ENCODE measurements at places on chromosomes 7 and 10. TPM values are rescaled to one million over a fixed set of nuclear protein-coding genes. Genes with fewer than 3 reads are reported as not detected.
A peak's percentile ranks its signal among the peaks of the same experiment; 100 is the strongest.

GRCh38 chr7:32293833-32294232, 196.3 kb downstream of the LSM5 start:
- peaks cover 29% of the 10 kb centered on the region for H3K27me3 ChIP-seq
- peaks cover 31% of the 10 kb centered on the region for H3K4me1 ChIP-seq
- no peaks in the 10 kb centered on the region for H3K36me3 ChIP-seq

The RNF133 gene
- total RNA-seq: 0.41 TPM

GRCh38 chr10:69496352-69497230, 45.3 kb downstream of the TSPAN15 start:
- H3K27ac ChIP-seq: no peak overlapping the region
- no peaks in the 10 kb centered on the region for H3K27me3 ChIP-seq
- peaks cover 15% of the 10 kb centered on the region for H3K4me1 ChIP-seq
- DNase-seq: no peak
- H3K36me3 ChIP-seq: no peaks in the 10 kb centered on the region

GRCh38 chr7:140992422-140992821, 22.3 kb downstream of the MRPS33 start:
- DNase-seq: no peak
- no peaks in the 10 kb centered on the region for H3K36me3 ChIP-seq
- H3K27ac ChIP-seq: no peak overlapping the region
- no peaks in the 10 kb centered on the region for H3K4me1 ChIP-seq
- H3K4me3 ChIP-seq: no peak overlapping the region

The CTNNA3 gene
- total RNA-seq: 159 TPM

GRCh38 chr10:115022733-115023132, 70.4 kb upstream of the ATRNL1 start:
- no peaks in the 10 kb centered on the region for H3K36me3 ChIP-seq
- no peaks in the 10 kb centered on the region for H3K4me1 ChIP-seq
- DNase-seq: no peak
- H3K4me3 ChIP-seq: no peak overlapping the region
- no peaks in the 10 kb centered on the region for H3K27me3 ChIP-seq
- no peak overlapping the region for H3K27ac ChIP-seq

DNA sequence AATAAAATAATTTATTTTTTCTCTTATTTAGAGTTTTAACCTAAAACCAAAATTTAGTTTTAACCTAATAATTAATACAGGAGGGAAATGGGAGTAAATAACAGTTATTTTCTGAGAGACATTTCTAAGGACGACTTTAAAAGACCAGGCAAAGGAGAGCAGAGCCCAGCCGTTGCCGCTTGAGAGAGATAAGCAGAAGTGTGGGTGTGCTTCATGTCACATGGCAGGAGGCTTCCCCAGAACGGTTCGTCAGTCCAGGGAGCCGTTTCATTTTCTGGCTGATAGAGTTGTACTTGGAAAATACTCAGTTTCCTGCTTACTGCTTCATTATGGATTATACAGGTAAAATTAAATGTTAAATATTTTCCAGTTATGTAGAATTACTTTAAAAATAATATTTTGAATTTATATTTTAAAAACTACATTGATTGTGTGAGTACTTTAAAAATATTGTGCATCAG, 61.4 kb downstream of the ST7 start:
- peak overlapping the region; percentile 46 for H3K4me3 ChIP-seq
- peak; percentile 56 for DNase-seq
- H3K36me3 ChIP-seq: no peaks in the 10 kb centered on the region
- H3K4me1 ChIP-seq: peaks cover 75% of the 10 kb centered on the region
- H3K27ac ChIP-seq: peak overlapping the region; percentile 62

GRCh38 chr7:23397241-23397640, 73.0 kb downstream of the IGF2BP3 start:
- H3K4me1 ChIP-seq: no peaks in the 10 kb centered on the region
- H3K4me3 ChIP-seq: no peak overlapping the region
- H3K36me3 ChIP-seq: no peaks in the 10 kb centered on the region
- no peak overlapping the region for H3K27ac ChIP-seq

The ITPRID1 gene
- total RNA-seq: not detected

The LRRD1 gene
- not detected for total RNA-seq

DNA sequence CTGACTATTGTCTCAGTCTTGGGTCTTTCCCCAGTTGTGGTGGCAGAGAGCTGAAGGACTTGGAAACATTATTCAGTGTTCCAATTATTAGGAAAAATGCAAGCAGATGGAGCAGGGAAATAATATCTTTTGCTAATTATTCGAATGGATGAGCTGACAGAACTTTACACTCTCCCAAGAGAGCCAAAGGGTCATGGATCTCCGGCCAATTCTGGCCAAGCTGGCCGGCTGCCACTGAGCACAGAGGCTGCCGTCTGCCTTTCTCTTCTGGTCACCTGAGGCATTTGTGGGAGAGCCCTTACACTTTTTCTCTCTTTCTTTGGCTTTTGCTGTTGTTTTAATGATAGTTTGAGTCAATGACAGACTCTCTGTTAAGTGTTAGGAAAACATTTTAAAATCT, 22.2 kb upstream of the CNTNAP2 start:
- no peak overlapping the region for H3K27ac ChIP-seq
- no peak overlapping the region for H3K4me3 ChIP-seq
- no peaks in the 10 kb centered on the region for H3K36me3 ChIP-seq

DNA sequence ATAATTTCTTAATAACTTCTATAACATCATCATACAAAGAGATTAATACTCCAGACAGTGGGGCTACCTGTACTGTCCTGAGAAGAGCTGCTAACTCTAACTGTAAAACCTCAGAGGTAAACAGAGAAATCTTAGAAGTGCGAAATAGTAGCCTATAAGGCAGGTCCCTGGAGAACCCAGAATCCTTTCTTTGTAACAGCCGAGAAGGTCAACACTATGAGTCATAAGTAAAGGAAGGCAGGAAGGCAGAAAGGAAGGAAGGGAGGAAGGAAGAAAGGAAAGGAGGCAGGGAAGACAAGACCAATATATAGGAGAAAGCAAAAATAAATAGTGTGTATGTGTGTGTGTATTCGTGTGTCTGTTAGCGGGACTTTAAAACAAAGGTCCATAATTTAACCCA, 540.6 kb downstream of the ZWINT start:
- H3K27me3 ChIP-seq: no peaks in the 10 kb centered on the region
- H3K4me1 ChIP-seq: no peaks in the 10 kb centered on the region
- H3K36me3 ChIP-seq: no peaks in the 10 kb centered on the region
- no peak overlapping the region for H3K4me3 ChIP-seq

The SLC13A1 gene
- total RNA-seq: not detected

The AHR gene
- 24.9 TPM for total RNA-seq

GRCh38 chr10:110783509-110784107, 88.1 kb upstream of the PDCD4 start:
- H3K4me3 ChIP-seq: no peak overlapping the region
- H3K27me3 ChIP-seq: no peaks in the 10 kb centered on the region
- peak overlapping the region; percentile 85 for H3K27ac ChIP-seq
- DNase-seq: no peak
- peaks cover 12% of the 10 kb centered on the region for H3K36me3 ChIP-seq

All from left ventricle myocardium inferior (tissue), 1 donor.